ENCODE measurements at places on chromosomes 12 and 14.

DNA sequence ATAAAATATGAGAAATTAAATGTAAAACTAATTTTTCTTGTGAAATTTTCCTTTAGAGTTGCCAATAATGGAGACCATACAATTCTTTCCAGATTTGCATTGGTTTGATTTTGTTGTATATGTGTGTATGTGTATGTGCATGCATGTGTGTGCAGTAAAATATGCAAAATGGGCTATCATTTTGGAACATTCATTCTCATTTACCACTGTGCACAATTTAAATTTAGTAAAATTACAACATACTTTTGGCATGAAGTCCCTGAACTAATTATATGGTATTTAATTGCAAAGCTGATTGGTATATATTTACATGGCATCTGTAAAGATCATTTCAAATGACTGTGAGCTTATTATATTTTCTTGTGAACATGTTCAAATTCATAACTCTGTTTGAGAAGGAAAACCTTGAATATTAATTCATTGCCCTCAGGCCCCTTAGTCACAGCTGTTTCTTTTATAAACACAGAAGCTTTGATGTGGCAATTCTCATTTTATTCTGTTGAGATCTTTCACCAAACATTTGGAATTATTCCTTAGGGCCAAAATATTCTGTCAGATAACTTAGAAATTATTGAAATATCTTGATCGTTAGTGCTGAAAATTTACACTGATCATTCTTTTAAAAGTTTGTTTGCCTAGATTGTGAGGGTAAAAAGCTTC lies 17.6 kb downstream of the KERA start:
- no peak for DNase-seq

DNA sequence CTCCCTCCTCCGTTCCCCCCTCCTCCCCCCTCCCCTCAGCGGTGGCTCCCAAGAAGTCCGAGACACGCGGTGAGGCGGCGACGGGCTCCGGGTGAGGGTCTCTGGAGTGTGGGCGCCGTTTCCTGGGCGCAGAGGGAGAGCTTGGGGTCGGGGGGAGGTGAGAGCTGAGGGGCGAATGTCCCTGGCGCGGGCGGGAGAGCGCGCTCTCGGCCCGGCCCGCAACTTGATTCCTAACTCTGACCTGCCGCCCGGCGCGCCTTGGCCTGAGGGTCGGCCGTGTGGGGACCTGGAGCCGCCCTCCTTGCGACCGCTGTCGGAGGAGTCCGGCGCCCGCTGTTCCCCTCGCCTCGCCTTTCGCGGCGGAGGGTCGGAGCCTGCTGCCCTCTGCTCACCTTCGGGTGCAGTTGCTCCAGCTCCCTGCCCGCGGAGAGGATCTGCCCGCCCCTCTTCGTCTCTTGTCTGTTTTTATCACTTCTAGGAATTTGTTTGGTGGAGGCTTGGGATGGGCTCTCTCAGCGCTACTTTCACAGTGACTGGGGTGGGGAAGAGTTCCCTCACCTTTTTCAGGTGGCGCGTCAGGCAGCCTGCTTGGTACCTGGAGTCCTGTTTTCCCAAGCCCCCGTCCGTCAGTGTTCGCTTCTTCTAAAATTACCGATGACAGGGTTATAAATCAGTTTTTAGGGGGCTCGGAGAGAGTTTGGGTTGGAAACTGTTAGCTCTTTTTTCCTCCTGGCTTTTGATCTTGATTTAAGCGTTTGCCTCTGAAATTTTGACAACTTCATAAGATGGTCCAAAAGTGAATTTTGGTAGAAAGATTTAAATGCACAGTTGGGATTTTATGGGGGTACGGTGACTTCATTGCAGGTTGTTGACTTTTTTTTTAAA lies 495 bp downstream of the ADIPOR2 start:
- DNase-seq: peak; percentile 86

- no peak for DNase-seq
Measured at GRCh38 chr12:43883748-43884147, 47.9 kb downstream of the TMEM117 start.

DNA sequence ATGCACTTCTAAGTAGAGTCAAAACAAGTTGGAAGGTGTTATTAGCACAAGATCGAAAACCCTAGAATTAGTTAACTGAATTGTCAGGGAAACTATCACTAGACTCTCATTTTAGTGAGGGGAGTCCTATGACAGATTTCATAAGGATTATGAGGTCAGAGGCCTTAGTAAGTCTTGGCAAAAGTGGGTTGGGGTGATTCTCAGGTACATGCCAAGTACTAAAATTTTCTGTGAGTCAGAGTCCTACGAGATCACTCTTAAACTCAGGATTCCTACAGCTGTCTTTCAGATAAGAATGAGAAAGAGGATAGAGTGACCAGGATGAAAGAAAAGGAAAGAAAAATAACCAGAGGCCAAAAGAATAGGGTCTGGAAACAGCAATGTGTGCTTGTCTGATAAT lies 50.8 kb upstream of the BBS10 start:
- no peak for DNase-seq

- DNase-seq: no peak
Measured at GRCh38 chr14:54223831-54224402, 172.9 kb upstream of the CDKN3 start.

DNA sequence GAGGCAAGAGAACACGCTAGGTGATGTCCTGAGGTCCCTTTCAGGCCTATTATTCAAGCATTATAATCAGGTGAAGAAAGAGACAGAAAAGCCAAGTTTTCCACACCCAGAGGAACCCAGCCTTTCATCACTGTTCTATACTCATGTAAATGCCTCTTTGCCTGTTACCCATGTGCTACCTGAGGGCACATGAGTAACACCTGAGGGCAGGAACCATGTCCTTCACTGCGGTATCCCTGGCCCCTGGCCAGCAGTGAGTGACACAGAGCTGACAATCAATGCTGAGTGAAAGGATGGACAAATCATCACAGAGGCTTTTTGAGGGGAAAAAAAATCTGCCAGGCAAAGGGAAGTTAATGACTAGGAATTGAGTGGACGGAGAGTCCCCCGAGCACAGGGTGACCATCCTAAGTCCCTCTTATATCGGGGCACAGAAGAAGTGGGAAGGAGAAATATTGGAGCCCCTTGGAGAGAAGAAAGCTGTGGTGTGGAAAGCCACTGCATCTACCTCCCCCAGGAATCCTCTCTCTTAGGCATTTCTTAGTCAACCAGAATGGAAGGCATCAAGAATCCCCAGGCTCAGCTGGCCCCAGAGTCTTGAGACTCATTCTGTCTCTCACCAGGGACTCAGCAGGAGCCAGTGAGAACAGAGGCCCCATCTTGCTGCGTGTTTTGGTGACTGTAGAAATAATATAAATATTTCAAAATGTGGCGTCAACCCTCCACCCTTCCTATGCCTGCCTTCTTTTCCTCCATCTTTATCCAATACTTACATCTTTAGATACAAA lies 212.9 kb downstream of the DPF3 start:
- DNase-seq: no peak

GRCh38 chr12:9727813-9728212 lies 5.1 kb downstream of the CLECL1 start:
- DNase-seq: no peak

DNA sequence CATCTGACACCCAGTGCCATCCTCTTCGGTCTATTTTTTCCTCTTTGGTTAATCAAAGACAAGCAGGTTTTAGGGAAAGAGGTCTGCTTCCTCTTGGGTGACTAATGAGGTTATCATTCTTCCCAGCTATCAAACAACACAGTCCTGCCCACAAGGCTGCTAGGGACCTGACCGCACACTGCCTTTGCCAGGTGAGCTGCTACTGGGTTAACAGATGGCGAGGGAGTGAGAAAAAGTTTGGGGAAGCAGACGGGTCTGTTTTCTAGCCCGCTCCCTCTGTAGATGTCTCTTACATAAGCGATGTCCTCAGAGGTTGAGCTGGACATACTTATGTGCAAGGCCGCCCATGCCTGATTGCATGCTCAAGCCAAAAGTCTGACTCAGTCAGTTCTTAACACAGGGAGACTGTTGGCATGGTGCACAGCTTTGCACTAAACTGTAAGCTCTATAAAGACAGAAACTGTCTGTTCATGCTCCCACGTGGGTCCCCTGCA lies 94.1 kb downstream of the SLC15A4 start:
- no peak for DNase-seq

DNA sequence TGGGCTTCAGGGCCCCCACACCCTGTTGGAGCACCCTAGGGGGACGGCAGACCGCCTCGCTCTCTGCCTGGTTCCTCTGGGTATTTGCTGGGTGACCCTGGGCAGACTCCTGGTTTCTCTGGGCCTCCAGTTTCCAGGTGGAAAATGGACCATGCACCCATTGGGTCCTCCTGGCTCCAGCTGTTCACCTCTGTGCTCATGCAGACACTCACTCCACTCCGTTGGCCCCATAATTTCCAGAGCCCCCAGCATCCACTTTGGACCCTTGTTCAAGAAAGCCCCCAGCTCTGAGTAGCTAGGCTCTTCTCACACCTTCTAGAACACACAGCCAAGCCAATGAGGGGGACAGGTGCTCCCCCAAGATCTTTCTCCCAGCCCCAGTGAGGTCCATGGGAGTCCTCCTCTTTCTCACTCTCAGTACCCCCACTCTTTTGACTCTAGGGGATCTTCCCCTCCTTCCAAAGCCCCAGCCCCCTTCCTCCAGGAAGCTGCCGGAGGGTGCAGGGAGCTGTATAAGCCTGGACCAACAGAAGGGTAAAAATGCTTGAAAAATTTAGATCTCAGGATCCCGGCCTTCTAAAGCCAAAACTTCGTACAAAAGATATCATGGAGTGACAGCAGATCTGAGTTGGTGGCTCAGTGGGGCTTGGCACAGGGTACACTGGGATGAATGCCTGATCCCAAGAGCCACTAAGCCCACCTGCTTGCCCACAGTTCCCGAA lies 174.8 kb upstream of the RTL1 start:
- no peak for DNase-seq

GRCh38 chr12:23771240-23771949 lies 178.1 kb downstream of the SOX5 start:
- peak; percentile 25 for DNase-seq

GRCh38 chr12:113239288-113239771 lies 18.1 kb downstream of the TPCN1 start:
- DNase-seq: no peak

DNA sequence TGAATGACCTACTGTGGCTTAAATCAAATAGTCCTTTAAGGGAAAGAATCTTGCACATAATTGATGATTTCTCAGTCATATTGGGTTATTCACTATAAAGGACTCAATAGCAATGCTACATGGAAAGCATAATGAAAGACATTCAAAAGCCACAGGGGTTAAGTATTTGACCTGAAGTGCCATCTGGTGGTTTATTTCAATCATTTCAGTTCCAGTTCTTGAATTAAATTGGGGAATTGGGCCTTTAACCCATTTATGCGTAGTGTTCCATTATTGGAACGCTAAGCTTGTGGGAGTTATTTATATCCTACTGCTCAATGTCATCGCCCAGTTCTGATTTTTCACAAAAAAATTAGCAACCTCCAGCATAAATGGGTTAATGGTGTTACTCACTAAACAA lies 41.3 kb upstream of the C12orf71 start:
- peak; percentile 5 for DNase-seq

DNA sequence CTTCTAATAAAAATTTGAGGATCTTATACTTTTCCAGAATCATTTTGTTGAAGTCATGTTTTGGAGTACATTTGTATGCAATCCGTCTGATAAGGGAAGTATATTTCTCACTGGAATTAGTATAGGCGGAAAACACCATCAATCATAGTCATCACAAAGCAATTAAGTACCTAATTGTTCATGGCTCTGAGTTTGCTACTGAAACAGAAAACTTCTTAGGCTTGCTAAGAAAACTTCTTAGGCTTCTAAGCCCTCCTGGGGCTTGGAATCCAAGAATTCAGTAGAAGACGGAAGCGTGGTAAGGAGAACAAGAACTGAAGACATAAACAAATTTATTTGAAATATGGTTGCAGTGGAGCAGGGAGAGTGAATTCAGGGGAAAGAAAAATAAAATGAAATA lies 636.3 kb downstream of the DIO2 start:
- no peak for DNase-seq

DNA sequence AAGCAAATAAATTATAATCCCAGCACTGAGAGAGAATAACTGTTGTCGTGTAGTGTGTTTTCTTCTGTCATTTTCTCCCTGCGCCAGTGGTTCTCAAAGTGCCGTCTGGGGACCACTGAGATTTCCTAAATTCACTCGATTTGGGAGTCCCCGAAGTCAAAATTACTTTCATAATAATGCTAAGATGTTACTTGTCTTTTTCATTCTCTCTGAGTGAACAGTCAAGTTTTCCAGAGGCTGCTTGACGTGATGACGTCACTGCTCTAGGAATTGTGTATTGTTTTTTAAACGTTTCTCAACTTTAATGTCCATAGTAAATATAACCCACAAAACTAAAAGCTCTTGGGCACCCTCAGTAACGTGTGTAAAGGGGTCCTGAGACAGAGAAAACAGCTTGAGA lies 796 bp upstream of the POP5 start:
- DNase-seq: no peak

GRCh38 chr12:46419675-46420074 lies 47.1 kb upstream of the SLC38A2 start:
- DNase-seq: no peak

DNA sequence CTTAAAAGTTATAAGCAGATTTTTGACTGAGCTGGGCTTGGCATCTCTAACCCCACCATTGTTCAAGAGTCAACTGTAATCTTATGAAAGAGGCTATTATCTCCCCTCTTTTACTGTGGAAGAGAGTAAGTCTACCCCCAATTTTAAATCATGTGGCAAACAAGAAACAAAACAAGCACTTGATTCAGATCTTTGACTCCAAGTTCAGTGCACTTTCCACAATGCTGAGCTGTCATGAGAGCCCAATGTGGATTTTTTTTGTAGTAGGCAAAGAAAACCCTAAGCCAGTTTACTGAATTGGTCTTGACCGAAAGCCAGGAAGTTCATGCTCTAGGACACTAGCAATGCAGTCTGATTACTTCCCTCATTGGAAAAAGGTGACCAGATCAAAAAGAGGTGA lies 306.2 kb downstream of the GALC start:
- DNase-seq: no peak

DNA sequence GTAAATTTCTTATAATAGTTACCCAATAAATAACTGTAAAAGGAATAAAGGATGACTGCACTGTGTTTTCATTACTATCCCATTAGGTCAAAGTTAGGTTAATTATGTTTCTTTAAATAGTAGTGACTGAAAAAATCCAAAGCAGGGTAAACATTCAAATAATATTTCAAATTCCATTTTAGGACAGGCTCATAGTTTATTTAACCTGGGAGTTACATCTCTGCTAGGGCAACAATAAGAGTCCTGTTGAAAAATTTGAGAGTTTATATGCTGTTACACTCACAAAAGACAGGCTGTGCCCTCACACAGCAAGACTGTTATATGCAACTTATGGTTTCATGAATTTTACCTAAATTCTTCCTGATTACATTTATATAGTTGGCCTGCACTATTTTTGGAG lies 8.0 kb downstream of the ERP27 start:
- no peak for DNase-seq

GRCh38 chr14:79820866-79821535 lies 390.3 kb downstream of the DIO2 start:
- peak; percentile 35 for DNase-seq
